ENCODE measurements at places on chromosomes 2 and 18.

- no peak for DNase-seq
Observed at GRCh38 chr2:218059289-218059688, 9.8 kb upstream of the RUFY4 start.

GRCh38 chr2:4827836-4828235 lies 864.3 kb upstream of the SOX11 start:
- no peak for DNase-seq

- DNase-seq: no peak
Observed at GRCh38 chr2:230942920-230943896, 18.2 kb upstream of the GPR55 start.

DNA sequence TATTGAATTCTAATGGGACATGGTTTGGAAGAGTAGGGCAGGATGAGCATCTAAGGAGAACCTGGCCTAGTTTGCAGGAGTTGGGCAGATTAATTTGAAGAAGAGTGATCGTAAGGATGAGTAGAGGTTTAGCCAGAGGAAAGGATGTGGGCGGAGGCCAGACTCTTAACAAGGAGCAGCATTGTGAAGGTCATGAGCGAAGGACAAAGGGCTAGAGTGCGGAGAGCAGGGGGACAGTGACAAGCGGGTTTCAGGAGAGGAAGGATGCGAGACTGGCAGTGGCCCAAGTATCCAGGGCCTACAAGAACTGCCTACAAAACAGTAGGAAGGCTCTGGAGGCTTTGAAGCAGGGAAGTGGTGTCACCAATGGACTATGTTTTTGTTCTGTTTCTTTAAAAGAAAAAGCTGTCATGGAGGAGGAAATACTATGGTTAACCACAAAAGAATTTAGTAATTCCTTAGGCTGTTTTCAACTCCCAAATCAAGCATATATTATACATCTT lies 20.1 kb downstream of the SLC66A3 start:
- no peak for DNase-seq

DNA sequence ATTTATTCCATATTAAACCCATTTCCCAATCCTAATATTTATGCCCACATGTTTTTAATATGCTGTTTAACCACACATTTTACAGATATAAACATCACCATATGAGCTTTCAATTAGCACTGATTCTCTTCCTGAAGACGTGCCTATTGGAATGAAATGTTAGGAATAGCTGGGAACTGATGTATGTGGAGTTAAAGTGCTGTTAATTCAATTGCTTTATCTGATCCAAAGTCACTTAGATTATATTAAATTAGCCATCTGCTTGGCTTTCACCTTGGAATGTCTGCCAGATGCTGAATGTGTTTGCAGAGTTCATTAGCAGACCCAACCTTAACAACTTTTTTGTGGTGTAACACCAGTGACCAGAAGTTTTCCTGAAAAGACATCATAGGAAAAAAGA lies 942.9 kb upstream of the KLHL29 start:
- DNase-seq: no peak

DNA sequence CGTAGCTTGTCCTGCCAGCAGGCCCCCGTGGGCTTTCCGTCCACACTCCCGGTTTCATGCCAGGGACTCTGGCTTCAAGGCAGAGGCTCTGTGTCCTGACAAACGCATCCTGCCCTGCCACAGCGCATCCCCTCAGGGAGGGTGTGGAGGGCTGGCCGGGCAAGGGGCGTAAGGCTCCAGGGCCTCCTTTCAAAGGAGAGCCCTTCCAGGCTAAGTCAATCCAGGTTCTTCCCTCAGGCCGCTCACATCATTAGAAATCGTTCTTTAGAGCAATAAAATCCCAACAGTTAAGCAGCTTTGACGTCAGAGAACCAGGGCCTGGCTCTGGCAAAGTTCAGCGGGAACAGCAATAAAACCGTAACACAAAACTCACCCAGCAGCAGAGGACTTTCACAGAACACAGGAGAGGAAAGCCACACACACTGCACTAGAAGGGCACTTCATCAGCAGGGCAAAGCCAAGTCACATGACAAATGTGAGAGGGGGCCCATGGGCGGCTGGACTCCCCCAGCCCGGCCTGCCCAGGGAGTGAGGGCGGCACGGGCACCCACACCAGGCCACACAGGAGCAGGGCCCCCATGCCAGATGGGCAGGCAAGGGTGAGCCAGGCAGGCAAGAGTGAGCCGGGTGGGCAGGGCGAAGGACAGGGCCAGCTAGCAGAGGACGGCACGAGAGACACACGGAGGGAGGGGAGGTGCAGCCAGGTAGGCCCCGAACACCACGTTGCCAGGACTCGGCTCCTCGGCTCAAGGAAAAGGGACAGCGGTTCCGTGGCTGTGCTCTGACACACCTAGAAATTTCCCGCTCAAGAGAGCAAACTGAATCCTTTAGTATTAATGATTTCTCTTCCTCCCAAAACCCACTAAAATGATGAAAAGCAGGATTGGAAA lies 52.0 kb downstream of the HDAC4 start:
- no peak for DNase-seq
